HTR-8/SVneo (cell line): ENCODE measurements at places on chromosomes 2 and 18.

DNA sequence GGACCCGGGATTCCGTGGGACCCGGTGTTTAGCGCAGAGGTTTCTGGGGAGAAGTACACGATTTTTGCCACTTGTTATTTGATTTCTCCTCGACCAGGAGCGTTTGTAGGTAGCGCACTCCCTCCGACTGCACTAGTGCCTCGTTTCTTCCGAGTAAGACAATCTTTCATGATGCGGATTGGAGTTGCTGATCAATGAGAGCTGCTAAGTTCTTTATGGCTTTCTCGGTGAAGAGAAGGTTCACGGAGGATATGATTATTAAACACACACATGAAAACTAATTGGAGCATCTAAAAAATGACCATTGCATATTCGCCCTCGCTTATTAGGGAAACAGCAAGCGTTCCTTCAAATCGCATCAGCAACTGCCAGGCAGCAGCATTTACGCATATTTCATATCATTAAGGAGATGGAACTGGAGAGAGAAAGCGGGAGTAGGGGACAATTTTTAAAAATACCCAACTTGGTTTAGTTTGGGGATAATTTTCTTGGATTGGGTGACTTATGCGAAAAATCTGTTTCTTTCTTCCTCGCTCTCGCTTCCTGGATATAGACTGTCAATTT is 616 bp downstream of the EML6 start:
- no peak for DNase-seq

DNA sequence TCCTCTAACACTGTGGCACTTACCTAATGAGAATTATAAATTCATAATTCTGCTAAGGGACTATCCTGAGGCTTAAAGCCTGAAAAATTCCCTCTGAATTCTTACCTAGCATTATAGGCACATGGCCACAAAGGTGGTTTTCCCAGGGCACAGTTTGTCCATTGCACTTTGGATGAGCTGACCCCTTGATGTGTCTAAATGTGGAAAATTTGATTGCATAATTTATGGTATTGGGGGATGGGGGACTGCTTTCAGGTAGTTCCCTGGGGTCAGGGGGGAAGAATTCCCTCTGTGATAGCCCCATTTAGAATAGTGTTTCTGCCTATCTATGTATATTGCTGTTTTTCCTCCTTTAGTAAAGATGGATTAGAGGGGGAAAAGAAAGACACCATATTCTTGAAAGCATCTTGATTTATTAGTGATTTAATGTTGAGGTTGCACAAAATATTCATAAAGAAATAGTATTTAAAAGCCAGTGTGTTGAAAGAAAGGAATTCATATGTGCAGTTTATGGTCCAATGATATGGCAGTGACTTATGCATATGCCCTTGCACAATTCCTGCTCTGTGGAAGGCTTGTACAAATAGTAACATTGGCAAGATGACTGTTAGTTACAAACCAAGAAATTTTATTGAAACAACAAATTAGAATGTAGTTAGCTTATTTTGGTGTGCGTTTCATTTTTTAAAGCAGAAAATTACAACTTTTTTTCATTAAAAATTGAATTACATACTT is 8.7 kb upstream of the HTR2B start:
- DNase-seq = no peak

GRCh38 chr2:224688997-224689396 is 27.2 kb downstream of the CCDC195 start:
- no peak for DNase-seq

DNA sequence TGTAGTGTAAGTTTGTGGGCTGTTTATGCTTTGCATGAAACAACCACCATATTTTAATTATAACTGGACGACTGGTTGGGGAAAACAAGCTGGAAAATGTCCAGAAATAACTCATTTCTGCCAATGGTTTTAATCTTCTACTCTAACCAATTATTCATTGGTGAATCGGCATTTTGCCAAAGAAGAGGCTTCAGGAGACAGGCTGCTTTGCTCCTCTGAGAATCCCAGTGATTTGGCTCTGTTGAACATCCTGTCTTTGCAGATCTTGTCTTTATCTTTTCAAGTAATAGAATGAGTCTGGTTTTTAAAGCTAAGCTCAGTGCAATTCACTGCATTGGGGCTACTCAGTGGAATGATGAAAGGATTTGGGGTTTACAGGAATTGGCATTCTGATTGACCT is 109.6 kb downstream of the APOB start:
- DNase-seq = no peak

DNA sequence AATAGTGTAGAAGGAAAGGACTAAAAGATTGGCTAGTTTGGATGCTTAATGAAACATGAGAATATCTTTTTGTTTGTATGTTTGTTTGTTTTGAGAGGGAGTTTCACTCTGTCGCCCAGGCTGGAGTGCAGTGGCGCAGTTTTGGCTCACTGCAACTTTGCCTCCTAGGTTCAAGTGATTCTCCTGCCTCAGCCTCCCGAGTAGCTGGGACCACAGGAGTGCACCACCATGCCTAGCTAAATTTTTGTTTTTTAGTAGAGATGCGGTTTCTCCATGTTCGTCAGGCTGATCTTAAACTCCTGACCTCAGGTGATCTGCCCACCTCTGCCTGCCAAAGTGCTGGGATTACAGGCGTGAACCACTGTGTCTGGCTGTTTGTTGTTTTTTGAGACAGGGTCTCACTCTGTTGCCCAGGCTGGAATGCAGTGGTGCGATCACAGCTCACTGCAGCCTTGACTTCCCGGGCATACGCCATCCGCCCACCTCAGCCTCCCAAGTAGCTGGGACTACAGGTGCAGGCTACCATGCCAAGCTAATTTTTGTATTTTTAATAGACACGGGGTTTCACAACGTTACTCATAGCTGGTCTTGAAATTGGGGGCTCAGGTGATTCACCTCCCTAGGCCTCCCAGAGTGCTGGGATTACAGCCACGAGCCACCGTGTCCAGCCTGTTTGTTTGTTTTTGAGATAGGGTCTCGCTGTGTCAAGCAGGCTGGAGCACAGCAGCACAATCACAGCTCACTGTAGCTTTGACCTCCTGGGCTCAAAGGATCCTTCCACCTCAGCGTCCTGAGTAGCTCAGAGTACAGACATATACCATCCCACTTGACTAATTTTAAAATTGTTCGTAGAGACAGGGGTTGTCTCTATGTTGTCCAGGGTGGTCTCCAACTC is 209.2 kb downstream of the MYCN start:
- no peak for DNase-seq

GRCh38 chr2:100802066-100802465 is 17.9 kb upstream of the NPAS2 start:
- DNase-seq = no peak

GRCh38 chr18:7754725-7755181 is 187.6 kb downstream of the PTPRM start:
- no peak for DNase-seq

DNA sequence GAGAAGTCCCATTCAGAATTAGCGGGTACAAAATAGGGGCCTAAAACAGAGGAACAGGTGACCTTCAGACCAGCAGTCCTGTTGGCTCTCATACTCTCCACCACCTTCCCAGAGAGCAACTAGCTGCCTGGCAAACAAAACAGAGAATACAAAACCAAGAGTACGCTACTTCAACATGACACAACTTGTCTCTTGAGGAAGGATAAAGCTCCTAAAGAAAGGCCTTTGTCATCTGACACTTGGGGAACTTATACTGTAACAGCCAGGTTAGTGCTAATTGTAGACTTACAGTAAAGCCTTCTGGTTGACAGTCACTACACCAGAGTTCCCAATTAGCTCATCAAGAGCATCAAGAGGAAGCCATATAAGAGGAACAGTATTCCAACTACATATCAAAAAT is 282.1 kb upstream of the NT5C1B start:
- no peak for DNase-seq

DNA sequence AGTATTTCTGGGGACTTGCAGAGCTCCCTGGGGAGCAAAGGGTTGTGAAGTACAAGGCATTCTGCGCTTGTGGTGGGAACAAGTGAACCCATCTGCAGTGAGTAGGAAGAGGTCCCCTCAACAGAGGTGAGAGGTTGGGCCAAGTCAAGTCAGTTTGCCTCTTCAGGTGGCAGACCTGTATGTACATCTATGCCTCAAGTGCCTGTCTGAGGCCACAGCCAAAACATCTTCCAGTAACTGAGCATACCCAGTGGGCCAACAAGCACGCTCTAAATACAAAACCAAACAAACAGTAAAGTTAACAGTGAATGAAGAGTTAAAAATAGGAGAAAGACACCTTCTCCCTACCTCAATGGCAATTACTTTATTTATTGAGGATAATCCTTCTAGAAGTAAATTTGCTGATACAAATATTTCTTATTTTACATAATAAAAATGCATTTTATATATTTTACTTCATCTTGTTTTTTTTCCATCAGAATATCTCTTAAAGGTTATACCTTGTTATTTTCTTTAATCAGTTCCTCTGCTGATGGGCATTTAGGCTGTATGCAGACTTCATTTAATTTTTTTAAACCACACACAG is 2.5 kb downstream of the GYPC start:
- no peak for DNase-seq

DNA sequence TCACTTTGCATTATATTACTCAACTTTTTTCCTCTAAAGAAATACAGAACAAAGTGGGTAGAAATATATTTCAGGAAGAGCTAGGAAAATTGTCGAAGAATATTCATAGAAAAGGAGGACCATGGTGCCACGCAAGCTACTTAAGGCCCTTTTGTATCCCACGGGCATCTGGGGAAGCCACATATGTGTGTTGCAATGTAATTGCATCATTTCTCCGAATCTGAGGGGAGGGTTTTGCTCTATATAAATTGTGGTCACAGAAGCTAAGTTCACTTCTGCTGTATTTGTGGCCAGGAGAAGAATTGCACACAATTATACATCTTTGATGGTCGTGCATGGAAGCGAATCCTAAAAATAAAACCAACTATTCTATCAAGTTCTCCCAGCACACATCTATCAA is 360.3 kb downstream of the IRS1 start:
- DNase-seq = no peak

DNA sequence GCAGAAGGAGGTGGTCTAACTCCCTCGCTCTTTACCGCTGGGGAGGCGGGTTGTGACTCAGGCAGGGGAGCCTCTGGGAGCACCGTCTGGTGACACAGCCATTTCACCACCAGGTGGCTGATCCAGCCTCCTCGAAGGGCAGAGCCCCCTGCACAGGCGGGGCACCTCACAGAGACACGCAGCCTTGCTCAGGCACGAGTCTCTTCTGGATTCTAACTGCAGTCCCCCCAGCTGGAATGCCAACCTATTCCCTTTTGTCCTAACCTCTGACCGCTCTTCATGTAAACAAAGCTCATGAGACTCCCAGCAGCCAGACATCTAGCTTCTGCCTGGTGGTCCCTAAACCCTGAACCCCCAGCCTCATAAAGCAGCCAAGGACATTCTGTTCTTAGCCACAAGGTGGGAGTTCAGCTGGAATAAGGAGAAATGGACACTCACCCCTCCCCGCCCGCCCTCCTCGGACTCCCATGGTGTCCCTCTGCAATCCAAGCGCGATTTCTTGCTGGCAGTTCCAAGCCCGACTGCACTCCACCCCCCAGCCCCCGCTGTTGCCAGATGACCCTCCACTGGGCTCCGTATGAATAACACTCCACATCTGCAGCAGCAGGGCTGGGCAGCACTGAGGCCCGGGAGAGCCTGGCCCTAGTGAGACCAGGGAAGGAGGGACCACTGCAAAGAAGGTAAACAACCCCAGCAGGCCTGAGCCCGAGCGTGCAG is 84.3 kb downstream of the TNS1 start:
- DNase-seq = no peak

GRCh38 chr2:25405611-25406295 is 64.0 kb upstream of the DNMT3A start:
- DNase-seq = no peak

DNA sequence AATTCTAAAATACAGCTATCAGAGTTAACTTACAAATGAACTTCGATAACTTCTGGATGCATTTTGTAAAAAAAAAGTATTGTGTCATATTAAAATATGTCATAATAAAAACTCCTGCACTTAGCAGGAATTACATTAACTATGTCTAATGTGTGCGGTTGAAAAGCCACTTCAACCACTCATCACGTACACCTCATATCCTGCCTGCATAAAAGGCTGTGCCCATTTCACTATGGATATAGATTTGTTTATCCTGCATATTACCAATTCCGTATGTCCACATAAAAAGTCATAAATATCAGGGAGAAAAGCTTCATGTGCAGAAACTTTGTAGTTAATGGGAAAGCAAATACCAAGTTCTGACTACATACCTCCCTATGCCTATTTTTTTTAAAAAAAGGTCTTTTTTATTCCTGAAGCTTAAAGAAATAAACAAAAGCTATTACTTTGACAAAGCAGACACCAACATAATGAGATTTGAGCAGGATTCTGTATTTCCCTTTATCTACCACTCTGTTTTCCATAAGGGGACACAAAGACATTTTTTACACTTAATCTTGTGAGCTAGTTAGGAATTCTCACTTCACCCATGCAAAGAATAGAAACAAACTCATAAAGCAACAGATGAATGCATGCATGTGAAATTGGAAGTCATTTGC is 96.1 kb downstream of the PPP1R1C start:
- DNase-seq = no peak

- no peak for DNase-seq
Observed at GRCh38 chr2:65033178-65033577, 23.0 kb upstream of the CEP68 start.

DNA sequence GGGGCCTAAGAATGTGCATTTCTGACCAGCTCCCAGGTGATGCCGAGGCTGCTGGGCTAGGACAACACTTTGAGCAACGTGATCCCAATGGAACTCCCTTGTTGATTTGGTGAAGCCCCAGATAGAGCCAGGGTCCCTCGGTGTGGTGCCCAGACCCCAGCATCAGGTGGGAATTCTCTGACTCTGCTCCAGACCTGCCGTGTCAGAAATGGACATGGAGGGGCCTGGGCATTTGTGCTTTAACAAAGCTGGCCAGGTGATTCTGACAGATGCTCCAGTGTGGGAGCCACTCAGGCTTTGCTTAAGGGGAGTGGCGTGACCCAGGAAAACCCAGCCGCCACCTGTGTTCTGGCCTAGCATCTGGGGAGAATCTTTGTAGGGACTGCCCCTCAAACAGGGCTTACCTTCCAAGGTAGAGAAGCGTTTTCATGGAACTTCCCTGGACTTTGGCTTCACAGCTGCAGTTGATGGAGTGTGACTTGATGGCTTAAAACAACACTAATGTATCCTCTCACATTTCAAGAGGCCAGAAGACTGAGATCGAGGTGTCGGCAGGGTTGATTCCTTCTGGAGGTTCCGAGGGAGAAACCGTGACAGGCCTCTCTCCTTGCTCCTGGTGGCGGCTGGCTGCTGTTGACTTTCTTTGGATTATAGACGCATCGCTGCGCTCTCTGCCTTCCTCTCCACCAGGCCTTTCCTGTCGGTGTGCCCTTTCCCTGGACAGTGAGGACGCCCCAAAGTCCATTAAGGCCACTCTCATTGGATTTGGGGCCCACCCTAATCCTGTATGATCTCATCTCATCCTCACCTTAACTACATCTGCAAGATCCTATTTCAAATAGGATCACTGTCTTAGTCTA is 57.0 kb upstream of the HDAC4 start:
- DNase-seq = no peak
